ENCODE measurements at places on chromosomes 4 and X.
A peak's percentile ranks its signal among the peaks of the same experiment; 100 is the strongest.

DNA sequence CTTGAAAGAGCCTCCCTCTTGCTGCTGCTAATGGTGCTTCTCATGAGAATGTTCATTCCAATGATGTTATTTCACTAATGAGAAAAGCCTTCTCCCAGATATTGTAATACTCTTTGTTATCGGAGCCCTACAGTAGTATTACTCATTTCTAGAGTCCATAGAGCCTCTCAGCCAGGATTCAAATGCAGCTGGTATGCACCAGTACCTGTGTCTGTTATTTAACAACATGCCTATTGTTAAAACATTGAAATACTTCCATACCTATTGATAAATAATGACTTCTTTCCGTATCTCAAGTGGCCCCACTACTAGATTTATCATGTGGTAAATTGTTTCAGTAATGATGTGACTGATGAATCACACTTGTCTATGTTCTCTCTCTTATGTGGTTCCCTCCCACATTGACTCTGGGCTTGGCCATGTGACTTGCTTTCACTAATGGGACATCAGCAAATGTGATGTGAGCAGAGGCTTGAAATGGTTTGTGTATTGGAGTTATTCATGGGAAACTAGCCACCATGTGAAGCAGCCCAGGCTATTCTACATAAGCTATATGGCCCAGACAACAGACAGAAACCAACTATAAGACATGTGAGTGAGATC is 207.6 kb downstream of the THOC2 start:
- DNase-seq: no peak

GRCh38 chrX:52839137-52839536 is 28.1 kb downstream of the XAGE5 start:
- no peak for DNase-seq

GRCh38 chr4:17875402-17876070 is 64.8 kb downstream of the NCAPG start:
- no peak for DNase-seq

GRCh38 chrX:104334971-104335370 is 80.2 kb upstream of the ESX1 start:
- DNase-seq: no peak

DNA sequence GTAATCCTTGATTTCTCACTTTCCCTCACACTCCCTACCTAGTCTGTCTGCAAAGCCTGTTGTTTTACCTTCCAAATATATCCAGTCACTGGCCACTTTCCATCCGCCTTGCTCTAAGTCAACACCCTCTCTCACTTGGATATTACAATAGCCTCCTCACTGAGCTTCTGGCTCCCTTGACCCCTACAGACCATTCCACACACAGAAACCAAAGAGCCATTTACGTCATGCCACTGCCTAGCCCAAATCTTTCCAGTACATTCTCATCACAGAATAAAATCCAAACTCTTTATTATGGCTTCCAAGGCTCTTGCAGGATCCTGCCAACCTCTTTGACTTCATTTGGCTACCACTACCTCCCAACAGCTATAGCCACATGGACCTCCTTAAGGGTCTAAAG is 25.7 kb upstream of the ARHGEF9 start:
- DNase-seq: no peak

DNA sequence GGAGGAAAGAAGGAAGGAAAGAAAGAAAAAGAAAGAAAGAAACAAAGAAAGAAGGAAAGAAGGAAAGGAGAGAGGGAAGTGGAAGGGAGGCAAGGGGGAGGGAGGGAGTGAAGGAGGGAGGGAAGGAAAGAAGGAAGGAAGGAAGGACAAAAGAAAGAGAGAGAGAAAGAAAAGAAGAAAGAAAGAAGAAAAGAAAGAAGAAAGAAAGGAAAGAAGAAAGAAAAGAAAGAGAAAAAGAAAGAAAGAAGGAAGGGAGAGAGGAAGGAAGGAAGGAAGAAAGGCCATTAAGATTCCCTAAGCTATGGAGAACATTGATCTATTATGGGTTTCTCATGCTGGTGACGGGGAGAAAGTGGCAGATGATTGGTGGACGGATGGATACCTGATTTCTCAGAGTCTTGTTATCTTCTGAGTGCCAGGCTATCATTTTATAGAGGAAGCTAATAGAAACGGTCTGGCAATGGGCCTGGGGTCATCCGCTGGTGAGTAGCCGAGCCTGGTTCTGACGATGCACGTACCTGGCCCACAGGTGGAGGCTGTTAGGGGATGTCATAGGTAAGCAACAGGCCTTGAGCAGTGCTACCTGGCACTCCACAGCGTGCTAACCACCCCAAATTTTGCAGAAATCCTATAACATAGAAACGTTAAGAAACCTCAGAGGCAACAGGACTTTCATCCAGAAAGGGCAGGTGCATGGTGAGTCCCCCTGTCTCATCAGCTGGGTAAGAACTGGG is 142.9 kb downstream of the SHOX start:
- DNase-seq: no peak

- DNase-seq: no peak
Measured at GRCh38 chr4:124449881-124450280, 262.7 kb downstream of the ANKRD50 start.

DNA sequence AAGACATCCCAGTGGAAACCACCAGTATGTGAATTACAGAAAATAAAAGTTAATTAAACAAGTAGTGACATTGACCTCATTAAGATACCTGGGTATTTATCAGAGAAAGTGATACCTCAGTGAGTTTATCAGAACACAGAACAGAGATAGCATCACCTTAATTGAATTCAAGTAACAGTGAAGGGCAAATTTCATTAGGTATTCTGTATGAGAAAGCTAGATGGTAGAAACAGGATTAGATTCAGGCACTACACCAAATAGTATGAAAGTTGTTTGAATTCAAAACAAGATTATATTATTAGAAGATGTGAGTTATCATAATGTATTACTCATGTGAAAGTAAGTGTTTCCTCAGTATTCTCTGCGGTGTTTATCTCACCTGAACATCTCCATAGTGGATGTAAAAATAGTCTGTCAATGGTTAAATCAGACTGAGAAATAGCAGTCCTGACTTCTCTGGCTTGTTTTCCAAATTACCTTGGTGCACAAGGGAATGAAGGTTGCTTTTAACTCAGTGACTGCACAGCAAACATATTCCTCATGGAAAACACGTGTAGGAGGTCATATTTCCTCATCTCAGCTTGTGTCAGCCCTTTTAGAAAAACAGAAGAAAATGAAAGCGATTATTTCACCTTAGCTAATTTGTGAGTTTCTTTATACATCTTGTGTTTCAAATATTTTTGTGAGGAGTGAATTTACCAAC is 79.9 kb upstream of the PCDH18 start:
- DNase-seq: no peak

GRCh38 chrX:11363069-11363594 is 69.9 kb downstream of the AMELX start:
- DNase-seq: no peak

DNA sequence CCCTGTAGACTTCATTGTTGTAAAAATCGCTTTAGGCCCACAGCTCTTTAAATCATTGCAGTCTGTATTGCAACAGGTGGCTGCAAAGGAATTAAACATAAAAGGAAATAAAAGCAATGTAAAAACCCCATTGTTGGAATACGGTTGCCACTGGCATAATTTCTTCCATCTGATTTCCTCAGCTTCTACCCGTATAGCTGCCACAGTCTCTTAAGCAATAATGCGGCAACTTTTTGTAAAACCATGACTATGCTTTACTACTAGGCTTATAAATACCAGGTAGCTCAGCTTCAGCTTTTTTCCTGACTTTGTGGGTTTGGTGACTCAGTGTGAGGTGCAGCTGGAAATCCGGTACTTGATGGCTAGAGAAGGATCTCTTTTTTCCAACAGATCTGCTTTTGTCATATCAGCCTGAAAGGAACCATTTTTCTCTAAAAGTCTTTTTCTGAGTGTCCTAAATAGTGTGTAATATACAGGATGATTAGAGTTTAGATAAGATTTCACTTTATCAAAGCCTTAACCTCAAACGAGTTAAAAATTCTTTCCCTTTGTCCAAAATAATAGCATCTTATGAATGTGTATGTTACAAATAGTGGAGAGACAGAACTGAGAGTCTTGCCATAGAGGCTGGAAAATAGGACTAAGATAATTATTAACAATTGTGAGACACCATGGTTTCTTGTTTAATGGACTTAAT is 268.0 kb downstream of the ADGRL3 start:
- DNase-seq: no peak

GRCh38 chrX:79138658-79139241 is 5.7 kb upstream of the GPR174 start:
- DNase-seq: no peak

GRCh38 chr4:73725985-73726384 is 14.4 kb upstream of the CXCL8 start:
- DNase-seq: no peak

- DNase-seq: no peak
Measured at GRCh38 chr4:22707390-22707789, 14.7 kb downstream of the GBA3 start.

GRCh38 chrX:135213200-135213844 is 38.5 kb upstream of the ETDA start:
- DNase-seq: no peak

GRCh38 chr4:10456595-10457254 is 501 bp downstream of the ZNF518B start:
- DNase-seq: no peak

- no peak for DNase-seq
Measured at GRCh38 chr4:26746802-26747213, 113.8 kb upstream of the STIM2 start.

- DNase-seq: no peak
Measured at GRCh38 chr4:69830560-69831269, 29.2 kb downstream of the SULT1E1 start.

DNA sequence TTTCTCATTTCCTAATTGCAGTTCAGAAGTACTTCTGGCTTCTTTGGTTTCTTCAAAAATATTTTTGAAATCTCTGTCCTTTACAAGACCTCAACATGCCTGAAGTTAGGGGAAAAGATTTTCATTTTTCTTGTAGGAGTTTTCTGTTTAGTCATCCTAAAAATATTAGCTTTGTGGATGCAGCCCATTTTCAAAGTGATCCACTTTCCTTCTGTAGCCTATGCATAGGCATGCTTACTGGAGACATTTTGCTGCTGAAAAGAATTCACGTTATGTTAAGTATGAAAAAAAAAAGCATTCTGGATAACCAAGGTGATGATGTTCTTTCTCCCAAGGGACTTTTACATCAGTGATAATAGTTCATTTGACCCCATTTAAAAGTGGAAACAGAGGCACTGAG is 245.6 kb downstream of the THOC2 start:
- no peak for DNase-seq

DNA sequence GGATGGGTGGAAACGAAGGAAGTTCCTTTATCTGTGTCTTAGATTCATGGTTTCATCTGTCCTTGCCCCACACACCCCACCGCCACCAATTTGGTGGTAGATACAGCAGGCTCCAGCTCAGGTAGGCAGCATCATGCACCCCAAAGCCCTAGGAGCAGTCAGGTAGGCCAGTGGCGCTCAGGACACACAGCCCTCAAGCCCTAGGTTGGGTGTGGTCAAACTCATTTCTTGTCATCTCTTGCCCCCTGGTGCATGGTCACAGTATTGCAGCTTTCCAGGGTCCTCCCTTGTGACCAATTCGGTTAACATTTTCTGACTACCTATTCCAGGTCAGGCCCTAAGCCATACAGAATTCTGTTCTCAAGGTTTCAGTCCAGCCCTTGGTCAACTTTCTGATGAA is 14.5 kb upstream of the PRRG3 start:
- peak; percentile 3 for DNase-seq

DNA sequence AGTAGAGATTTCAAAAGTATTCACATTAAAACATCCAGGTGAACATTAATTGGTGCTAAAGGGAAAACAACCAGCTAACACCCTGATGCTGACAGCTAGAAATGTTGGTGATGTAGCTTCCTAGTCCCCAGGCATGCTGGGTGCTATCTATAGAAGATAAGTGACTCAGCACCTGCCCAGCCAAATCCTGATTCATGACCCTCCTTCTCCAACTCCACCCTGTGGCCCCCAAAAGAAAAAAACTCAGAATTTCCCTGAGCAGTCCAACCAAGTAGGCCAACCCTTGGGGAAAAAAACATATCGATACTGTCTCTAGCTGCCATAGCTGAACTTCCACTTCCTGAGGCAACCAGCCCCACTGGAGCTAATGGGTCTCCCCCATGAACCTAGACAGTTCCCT is 197.6 kb upstream of the KLF3 start:
- no peak for DNase-seq

GRCh38 chr4:40719008-40719623 is 30.6 kb upstream of the NSUN7 start:
- DNase-seq: no peak

DNA sequence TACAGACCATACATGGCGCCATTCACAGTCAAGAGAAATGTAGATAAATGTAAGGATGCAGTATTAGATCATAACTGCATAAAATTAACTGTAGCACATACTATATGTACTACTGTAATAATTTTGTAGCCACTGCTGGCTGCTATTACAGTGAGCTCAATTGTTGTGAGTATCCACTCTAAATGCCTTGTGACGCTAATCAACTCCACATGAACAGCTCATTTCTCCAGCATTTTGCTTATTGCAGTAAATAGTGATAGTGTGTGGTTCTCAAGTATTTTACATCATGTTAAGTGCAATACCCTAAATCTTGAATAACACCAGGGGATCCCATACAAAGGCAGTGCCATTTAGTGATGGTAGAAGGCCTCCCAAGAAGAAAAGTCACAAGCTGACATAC is 21.2 kb downstream of the FGFBP1 start:
- no peak for DNase-seq

DNA sequence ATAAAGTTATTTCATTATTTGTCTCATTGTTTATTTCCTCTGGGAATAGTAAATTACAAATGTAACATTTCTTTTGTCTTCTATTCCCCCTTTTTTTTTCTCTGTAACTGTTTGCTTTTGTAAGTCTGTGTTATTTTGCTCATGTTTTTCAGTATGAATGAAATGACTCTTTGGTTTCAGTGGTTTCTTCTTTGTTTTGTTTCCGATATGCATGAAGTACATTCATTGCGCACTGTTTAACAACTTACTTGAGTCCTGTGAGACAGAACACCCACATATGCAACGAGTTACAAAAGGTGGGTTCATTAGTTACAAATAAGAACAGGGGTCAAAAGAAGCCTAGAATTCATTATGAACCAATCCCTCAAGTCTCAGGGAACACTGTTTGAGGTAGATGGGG is 175.0 kb upstream of the UGT8 start:
- no peak for DNase-seq

DNA sequence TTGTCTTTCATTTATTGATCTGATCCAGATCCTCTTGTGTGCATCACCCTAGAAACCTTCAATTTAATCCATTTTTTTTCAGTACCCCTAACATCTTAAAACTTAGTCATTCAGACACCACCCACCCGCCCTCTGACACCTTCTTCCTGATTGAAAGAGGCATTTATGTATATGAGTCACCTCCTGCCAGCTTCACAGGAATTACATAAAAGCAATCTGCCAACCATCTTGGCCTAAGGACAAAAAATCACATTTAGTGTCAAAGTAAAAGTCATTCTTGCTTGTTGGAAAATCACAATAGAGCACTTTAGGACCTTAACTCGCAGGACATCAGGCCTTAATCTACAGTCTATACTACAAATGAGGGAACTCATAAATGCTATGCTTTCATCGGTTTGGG is 52.1 kb downstream of the NDST3 start:
- DNase-seq: no peak

GRCh38 chrX:36898301-36898700 is 109.9 kb upstream of the FAM47C start:
- DNase-seq: peak; percentile 1
